Cerebellar cortex (tissue), 1 donor: ENCODE measurements at places on chromosomes 12 and 14.

DNA sequence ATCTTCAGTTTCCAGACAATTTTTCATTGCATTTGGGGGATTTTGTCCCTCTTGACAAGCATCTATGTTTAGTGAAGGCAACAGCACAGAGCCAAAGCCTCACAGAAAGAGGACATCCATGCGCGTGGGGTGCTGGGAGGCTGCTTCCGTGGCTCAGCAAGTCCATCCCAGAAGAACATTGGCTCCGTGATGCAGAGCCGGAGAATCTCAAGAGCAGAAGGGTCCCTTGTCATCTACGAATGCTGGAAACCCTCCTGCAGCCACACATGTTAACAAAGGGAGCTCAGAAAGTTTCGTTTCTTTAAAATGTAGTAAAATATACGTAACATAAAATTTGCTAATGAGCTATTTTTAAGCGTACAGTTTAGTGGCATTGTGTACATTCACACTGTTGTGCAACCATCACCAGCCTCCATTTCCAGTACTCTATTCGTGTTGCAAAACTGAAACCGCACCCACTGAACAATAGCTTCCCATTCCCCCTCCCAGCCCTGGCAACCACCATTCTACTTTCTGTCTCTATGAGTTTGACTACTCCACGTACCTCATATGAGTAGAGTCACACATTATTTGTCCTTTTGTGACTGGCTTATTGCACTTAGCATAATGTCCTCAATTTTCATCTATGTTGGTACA, 185.9 kb downstream of the TTC7B start:
- DNase-seq: no peak

DNA sequence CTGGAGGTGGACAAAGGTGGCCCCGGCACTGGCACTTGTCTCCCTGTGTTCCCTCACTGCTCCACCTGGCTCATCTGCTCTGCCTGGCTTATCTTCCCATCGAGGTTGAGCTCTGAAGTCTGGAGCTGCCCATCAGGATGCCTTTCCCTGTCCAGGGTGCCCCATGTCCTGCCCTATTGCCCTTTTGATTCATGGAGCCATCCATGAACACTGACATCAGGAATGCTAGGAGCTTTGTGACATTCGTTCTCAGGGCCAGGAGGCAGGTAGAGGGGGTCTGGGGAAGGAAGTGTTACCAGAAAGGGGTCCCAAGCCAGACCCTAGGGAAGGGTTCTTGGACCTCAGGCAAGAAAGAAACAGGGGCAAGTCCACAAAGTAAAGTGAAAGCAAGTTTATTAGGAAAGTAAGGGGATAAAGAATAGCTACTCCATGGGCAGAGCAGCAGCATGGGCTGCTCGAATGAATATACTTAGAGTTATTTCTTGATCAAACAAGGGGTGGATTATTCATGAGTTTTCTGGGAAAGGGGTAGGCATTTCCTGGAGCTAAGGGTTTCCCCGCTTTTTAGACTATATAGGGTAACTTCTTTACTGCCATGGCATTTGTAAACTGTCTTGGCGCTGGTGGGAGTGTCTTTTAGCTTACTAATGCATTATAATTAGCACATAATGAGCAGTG, 51.6 kb downstream of the RIN3 start:
- no peak for DNase-seq

GRCh38 chr14:45651890-45652289, 398.9 kb upstream of the MIS18BP1 start:
- no peak for DNase-seq

DNA sequence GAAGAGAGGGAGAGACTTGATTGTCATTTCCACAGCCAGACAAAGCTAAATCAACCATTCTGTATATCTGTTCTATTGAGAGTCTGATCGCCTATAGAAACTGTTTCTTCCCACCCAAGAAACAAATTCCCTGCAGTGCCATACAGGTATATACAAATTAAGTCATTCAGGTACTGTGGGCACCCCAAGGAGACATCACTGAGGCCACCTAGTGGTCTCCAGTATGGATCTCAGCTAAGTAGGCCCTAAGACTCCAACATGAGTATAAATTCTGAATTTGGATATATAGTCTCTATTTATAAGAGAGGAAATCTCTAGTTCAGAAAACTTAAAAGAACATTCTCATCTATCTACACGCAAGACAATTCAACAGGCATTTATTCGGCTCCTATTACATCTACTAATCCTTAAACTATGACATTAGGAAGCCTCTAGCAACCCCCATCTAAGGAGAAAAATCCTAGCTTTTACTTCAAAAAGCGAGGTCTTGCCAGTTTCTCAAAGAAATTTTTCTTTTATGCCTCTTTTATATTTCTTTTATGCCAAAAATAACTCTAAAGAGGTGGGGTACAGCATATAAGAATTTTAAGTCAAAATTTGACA, 62.6 kb downstream of the DCAF5 start:
- DNase-seq: peak; percentile 46

DNA sequence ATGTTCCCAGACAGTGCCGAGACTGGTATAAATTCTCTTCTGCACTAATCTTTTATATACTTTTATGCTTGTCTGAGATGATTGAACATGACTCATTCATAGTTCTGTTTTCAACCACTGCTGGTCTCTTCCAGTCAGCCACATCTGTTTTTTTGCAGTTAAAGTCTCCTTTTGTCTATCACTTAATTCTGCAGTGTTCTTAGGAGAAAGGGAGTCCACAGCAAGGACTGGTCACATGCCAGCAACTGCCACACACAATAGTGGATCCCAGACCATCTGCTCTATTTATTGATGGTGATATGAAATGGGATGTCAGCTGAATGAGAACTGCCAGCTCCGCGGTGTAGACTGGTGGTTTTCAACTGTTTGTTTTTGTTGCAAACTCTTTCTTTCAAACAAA, 379.8 kb downstream of the MED13L start:
- DNase-seq: no peak

DNA sequence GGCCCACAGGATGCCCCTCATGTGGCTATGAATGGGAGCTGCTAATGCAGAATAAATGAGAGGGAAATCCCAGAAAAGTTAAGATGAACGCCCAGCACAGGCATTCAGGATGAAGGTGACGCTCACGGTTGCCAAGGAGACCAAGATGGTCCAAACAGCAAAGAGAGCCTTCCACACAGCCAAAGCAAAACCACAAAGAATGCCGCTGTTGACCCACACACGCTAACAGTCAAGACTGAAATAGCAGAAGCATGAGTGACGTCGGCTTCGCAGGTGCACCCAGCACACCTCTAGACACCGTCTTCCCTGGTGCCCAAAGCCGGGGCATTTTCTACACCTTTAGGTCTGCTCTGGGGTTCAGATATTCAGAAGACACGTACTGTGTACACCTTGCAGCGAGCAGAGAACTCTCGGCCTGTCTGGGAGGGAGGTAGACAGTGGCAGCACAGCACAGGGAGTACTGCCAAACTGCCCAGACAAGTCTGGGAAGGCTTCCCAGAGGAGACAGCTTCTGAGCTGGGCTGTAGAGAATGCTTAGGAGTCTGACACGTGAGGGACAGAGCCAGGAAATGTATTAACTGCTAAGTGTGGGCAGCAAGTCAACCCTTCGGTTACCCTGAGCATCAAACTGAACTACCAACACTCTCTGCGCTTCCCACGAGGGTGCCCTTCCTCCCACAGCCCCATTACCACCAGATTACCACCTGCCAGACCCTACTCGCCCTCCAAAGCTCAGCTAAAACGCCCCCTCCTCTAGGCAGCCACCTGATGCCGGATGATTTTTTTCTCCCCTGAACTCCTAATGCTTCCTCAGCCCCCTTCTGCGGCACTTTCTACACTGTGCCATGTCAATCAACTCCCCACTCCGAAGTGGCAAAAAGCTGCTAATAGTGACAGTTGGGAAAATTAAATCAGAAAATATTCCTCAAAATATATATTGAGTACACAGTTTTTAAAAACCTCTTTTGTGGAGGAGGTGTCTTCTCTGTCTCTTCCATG, 50.1 kb downstream of the CCDC88C start:
- no peak for DNase-seq

DNA sequence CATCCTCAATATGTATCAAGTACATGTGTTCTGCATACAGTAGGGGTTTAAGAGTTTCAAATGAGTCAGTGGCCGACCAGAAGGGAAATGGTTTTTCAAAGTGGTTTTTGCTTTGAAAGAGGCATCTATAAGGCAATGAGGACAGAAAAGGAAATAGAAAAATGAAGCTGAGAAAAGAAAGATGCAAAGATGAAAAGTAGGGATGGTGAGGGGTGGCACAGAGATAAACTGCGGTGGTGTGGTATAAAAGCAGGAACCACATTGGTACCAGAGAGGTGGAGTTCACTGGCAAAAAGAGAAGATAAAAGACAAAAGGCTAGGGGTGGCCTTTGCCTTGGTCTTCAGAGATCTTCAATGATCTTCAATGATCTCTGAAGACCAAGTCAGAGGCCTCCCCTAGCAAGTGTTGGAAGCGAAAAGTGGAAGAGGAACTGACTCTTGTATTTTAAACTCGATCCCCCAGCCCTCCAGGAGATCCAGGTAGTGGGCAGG, 144.0 kb upstream of the KRR1 start:
- DNase-seq: no peak
